ENCODE measurements at places on chromosomes 5 and 9.

GRCh38 chr9:130010151-130010988, 32.6 kb downstream of the FNBP1 start:
- no peak for DNase-seq

DNA sequence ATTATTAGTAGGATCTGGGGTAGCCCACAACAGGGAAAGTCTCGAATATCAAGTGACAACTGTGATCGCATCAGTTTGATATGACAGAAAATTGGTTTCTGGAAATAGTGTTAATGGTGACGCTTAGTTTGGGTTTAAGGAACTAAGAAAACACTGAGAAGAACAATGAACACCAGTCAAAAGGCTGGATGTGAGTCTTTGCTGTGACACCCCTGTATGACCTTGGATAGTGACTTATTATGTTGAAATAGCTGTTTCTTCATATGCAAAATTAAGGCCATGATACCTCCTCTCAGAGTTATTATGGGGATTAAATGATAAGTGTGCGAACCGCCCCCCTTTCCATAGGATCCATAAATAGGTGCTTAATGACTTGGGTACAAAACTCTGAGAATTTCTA, 926 bp downstream of the DNAJC25 start:
- DNase-seq, result no peak

DNA sequence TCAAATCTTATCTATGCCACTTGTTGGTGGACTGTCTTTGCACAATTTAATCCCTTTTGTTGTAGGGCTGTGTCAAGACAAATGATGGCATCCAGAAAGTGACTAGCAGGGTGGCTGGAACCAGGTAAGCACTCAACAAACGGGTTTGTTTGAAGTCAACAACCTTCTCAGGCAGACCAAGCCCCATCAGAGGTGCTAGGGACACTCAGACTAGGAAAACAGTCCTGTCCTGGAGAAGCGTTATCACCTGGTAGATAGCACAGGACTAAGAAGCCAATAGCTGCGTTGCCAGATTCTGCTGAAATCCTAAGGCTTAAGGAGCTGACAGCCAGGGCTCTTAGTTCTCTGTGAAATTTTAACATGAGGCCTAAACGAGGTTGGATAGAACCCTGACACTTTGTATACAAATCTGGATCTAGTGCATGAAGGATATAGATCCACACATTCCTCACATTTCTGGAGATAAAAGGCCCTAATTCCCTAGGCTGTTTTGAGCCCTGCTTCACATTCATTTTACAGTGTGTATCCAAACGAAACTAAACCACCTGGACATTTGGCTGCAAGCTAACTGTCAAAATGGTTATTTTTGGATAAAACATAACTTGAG, 179.8 kb downstream of the DCP2 start:
- DNase-seq, result no peak

DNA sequence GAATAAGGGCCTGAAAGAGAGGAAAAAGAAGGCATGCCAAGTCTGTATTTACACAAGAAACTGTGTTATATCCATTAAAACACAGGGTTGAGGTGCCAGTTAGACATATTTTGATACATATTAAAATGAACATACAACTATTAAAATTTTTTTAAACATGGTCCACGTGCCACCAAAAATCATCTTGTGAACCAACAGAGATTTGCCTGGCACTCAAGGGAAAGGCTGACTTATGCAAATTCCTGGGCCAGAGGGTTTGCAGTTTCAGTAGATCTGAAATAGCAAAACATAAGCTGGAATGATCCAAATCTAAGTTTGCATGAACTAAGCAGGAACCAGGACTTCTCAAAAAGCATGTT, 168.7 kb downstream of the SLIT3 start:
- no peak for DNase-seq

GRCh38 chr5:36158144-36158543, 6.2 kb downstream of the SKP2 start:
- peak; percentile 75 for DNase-seq

DNA sequence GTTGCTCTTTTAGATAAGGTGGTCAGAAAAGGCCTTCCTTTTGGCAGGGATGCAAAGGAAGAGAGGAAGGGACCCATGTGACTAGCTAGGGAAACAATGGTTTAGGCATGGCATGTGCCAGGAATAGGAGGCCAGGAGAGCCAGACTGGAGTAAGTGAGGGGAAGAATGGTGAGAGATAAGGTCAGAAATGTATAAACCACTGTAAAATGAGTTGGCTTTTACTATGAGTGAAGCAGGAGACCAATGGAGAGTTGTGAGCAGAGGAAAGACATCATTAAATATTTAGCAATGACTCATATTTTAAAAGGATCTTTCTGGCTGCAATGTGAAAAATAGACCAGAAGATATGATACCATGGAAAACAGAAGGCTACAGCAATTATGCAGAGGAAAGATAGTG, 50.9 kb downstream of the AP3B1 start:
- no peak for DNase-seq

DNA sequence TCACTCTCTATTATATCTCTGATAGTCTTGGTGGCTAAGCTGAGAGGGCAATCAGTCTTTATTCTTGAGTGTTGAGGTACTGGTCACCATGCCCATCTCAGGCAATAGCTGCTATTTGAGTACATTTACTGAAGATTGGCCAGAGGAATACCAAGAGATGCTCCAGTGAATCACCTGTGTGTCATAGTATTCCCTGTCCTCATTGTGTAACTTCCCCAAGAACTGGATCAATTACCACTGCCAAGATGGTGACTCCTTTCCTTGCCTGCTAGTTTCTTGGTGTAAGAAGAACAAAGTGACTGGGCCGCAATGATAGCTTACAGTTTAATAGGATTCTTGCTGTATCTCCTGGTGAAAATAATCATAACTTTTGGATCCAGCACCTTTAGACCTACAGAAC, 418.7 kb upstream of the KIF2A start:
- no peak for DNase-seq

DNA sequence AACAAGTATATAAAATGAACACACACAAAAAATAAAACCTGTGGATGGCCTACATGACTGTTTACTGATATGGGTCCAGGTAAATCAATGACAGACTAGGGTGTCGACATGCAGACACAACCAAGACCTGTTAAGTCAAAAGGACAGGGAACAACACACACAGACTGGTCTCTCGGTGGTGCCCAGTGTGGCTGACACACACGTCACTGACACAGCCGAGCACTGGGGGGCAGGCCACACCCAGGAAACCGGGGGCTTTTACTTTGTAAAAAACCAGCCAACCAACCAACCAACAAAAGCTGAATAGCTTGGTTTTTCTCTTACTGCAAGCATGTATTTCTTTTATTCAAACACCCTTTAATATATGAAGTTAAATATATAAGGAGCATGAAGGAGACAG, 5.0 kb downstream of the FAM163B start:
- peak; percentile 63 for DNase-seq

DNA sequence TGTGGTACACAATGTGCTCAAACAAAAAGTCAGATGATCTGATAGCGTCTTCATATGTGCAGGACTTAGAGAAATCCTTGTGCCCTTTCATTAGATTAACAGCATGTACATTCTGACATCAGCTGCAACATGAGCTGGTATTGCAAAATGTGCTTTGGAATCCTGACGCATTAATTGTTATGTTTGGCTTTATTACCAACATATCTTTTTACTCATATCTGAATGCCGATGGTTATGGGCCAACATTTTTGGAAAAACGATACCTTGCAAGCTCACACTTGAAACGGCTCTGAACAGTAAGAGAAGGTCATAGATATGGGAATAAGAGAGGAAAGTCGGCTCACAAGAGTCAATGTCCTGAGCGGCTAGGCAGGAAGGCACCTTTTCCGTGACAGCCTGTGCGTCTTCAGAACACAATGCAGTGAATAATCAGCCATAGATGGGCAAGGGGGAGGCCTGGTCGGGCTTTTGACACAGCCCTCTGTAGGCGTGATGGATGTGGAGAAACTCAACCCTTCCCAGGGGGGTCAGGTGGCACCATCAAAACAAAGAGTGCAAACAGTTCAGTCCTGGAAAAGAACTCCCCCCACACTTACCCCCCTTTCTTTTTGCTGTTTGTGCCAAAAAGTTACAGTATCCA, 36.4 kb upstream of the GAS1 start:
- DNase-seq, result no peak

DNA sequence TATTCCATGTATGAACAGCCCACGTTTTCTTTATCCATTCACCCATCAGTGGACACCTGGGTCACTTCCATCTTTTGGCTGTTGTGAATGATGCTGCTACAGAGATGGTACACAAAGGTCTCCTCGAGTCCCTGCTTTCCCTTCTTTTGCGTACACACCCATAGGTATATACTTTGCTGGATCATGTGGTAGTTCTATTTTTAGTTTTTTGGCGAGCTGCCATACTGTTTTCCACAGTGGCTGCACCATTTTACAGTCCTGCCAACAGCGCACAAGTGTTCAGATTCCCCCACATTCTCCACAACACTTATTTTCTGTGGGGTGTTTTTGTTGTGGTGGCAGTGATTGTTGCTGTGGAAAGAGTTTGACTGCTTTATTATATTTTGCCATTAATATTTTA, 16.2 kb downstream of the RAPGEF1 start:
- DNase-seq, result no peak

- no peak for DNase-seq
Measured at GRCh38 chr5:82942083-82942881, 134.9 kb downstream of the TMEM167A start.

DNA sequence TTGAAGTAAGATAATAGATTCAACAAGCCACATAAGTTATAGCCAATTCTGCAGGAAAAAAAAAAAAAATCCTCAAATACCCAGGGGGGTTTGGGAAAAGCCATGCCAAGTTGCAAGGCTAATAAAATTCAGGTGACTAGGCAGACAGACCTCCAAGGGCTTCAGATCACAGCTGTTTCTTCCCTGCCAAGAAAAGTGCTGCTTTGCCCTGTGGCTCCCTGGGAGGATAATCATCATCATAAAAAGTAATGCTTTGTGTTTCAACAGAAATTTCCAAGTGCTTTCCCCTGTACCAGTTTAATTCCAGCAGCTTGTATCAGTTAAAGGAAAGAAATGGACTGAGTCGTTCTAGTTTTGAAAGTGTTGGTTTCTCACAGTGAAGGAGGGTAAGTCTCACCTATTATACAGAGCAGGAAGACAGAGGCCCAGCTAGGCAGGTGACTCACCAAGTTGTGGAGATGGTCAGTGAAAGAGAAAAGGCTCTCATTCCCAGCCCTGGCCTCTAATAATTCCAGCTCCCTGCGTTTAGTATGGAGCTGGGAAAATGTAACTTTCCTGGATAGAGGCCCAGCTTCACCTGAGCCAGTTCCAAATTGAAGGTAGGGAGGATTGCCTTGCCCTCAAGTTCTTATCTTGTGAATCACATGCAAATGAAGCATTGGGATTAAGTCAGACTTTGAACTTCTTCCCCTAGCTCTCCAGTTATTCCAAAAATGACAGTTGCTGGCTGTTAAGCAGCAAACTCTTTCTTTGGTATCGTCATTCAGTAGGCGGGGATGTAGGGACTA, 263.4 kb downstream of the GRIA1 start:
- DNase-seq, result no peak

GRCh38 chr9:19379697-19380046, 364 bp downstream of the RPS6 start:
- no peak for DNase-seq

DNA sequence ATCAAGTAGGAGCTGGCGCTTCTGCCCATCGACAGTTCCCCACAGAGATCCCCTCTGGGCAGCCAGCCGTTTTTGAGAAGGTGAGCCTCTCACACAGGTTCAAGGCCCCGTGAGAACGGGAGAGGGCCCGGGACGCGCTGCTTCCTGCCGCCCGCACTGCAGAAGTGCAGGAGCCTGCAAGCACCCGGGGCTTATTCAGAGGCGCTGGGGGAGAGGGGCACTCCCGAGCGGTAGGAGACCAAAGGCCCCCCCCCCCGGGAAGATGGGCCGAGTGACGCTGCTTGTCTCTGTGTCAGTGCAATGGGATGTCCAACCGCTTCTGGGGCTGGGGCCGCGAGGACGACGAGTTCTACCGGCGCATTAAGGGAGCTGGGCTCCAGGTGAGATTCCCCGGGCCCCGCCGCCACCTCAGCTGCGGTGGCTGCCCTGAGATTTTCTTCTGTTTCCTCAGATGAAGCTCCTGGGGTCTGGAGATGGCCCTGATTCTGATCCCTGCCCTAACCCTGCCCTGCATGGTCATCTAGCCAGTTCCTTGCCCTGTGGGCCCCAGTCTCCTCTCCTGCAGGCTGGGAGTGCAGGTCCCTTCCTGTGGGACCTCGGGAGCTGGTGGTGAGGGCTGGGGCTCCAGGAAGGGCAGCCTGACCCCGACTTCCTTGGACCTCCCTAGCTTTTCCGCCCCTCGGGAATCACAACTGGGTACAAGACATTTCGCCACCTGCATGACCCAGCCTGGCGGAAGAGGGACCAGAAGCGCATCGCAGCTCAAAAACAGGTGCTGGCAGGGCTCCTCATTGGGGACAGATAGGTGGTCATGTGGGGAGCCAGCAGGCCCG, 8.5 kb downstream of the B4GALT7 start:
- DNase-seq, result no peak

- no peak for DNase-seq
Measured at GRCh38 chr5:59922220-59922619, 28.7 kb upstream of the PDE4D start.

DNA sequence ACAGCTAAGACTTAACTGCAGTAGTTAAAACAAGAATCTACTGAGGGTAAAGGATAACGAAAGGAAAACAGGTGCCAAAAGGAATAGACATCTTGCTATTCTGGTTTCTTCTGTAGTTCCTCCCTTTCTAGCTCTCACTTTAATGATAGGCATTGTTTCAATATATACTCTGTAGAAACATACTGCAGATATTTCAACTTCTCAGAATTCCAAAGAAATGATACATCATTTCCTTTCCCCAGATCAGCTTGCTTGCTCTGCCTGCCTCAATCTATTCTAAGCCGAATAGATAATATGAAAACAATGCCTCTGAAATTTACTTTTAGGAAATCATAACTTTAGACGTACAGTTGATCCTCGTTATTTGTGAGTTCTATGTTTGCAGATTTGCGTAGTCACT, 46.3 kb downstream of the ACO1 start:
- DNase-seq, result no peak

DNA sequence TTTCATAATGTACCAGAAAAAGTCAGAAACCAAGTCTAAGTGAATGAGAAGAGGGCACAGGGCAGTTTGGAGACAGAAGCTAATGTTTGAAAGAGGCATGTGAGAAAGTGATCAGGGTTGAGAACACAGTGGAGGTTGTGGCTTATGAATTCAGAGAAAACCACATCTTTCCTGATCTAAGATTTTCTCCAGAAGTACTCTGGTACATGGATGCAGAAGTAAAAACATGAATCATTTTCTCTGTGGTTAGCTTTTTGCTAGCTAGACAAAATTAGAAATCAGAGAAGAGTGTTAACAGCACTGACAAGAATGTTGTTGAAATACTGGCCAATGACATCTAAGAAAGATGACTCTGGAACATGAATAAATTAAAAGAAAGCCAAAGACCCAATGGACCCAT, 541.1 kb downstream of the DNAH5 start:
- no peak for DNase-seq

DNA sequence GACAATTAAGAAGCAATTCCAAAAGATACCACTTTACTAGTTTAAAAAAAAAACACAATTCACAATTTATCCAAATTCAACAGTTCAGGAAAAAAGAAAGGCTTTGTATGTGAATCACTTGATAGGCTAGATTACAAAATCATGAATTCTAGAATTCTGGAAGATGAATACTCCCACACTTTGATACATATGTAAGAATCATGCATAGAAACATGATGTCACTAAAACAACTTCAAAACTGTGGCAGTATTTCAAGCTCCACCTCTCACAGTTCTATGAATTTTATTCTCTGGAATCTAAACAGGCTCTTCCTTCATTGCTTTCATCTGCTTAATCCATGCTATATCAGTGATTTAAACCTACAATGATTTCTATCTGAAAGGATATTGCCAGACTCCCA, 51.0 kb downstream of the GNAQ start:
- DNase-seq, result no peak

- DNase-seq, result no peak
Measured at GRCh38 chr9:124493218-124493617, 14.0 kb downstream of the NR5A1 start.

Measured in WERI-Rb-1 (cell line).